Activated CD4-positive, alpha-beta T cell treated with anti-CD3 and anti-CD28 coated beads, Interleukin-2, amount 10 ng/mL, durations not matched to agents 7 days and 5 days (primary cell): ENCODE measurements at places on chromosomes 7 and 10.

GRCh38 chr10:27569946-27570345 is 65.8 kb downstream of the RAB18 start:
- DNase-seq: no peak

DNA sequence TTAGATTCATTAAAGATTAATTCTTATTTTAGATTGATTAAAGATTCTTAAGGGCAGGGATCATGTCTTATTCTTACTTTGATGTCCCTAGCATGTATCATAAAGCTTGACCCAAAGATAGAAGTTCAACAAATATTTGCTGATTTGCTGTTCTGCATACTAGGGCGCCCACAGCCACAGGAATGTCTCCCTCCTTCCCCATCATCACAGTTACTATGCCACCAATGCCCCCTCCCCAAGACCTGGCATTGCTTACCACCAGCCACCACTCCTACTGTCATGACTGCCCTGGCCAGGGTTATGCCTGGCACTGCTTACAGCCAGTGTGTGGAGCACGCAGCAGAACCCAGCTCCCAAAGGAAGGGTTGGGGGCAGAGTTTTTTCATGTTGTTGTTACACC is 86.7 kb upstream of the AGK start:
- DNase-seq: no peak

GRCh38 chr10:137031-137430 is 1.8 kb downstream of the ZMYND11 start:
- peak; percentile 41 for DNase-seq

- DNase-seq: no peak
Observed at GRCh38 chr7:22389892-22390291, 32.9 kb upstream of the RAPGEF5 start.

DNA sequence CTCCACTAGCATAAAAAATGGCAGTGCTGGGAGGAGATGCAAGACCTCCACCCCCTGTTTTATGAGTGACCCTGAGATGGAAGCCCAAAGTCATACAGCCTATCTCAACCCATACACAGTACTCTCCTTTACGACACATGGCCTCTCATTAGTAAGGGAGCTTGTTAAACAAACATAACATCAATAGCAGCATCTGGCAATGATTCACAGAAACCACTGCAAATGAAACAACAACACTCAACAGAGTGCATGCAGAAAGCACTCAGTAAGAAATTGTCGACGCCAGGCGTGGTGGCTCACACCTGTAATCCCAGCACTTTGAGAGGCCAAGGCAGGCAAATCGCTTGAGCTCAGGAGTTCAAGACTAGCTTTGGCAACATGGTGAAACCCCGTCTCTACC is 27.5 kb upstream of the FIGNL1 start:
- no peak for DNase-seq

- no peak for DNase-seq
Observed at GRCh38 chr7:155569681-155570080, 23.3 kb upstream of the CNPY1 start.

DNA sequence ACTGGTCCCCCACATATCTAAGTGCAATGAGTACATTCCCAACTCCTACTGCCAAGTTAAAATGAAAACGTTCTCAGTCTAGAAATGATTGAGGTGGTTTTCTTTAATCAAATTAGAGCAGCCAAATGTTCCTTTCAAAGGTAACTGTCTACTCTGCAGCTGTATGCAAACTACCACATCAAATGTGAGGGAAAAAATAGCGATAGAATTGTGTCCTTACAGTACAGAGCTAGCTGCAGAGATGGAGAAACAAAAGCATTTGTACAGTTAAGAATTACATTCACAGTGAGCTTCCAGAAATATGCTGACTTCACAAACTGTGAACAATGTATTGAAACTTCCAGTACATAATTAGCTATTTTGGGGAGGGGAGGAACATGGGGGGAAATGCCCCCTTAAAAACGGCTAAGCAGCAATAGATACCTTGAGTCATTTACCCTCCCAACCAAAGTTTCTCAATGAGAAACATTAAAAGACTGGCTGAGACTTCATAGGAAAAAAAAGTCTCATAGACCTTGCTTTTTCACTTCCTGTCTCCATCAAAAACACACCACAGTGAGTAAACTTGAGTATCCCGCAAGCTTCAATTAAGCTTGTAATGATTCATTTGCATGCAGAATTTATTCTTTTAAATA is 22.9 kb downstream of the CDK6 start:
- peak; percentile 10 for DNase-seq

DNA sequence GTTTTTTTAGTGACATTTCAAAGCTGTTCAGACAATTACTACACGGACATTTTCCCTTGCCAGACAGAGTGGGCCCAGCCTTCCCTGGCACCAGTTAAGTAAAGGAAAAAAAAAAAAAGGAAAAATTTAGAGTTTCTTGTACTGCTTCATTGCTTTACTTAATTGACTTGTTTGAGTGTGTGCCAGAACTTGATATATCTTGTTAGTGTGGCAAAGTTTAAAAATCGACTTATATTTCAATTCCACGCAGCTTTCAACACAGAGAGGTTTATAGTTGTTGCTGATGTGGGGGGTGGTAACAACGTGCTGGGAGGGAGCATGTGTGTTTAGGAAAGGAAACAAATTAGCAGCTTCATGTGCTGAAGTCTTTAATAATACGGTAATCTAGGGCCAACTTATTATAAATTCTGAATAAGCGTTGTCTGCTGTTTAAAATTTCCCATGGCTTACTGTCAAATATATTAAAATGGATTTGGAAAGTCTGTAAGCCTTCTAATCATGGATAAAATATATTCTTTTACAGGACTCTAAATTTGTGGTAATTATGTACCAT is 1104.6 kb downstream of the SORCS3 start:
- DNase-seq: no peak

DNA sequence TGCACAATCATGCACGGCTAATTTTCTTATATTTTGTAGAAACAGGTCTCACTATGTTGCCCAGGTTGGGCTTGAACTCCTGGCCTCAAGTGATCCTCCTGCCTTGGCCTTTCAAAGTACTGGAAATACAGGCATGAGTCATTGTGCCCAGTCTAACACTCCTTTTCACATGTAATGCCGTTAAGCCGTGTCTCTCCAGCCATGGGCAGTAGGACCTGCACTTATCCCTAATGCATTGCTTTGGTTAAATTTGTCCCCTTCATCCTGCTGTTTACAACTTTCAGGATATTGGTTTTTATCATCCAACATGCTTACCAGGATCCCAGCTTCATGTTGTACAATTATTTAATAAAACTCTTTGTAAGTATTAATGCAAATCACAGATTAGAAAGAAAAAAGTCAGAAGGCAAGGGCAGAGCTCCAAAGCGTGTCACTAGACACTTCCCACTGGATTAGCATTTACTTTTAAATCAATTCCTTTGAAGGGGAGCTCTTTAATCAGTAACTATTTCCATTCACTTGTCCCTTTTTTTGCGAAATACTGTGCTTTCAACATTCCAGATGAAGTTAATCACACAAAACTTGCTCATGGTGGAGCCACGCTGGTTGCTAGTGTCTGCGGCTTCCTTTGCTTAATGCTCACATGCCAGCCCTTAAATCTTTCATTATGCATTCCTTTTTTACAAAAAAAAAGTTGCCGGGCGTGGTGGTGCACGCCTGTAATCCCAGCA is 256.0 kb upstream of the AUTS2 start:
- no peak for DNase-seq

- DNase-seq: no peak
Observed at GRCh38 chr7:124130-124949, 68.0 kb upstream of the FAM20C start.

DNA sequence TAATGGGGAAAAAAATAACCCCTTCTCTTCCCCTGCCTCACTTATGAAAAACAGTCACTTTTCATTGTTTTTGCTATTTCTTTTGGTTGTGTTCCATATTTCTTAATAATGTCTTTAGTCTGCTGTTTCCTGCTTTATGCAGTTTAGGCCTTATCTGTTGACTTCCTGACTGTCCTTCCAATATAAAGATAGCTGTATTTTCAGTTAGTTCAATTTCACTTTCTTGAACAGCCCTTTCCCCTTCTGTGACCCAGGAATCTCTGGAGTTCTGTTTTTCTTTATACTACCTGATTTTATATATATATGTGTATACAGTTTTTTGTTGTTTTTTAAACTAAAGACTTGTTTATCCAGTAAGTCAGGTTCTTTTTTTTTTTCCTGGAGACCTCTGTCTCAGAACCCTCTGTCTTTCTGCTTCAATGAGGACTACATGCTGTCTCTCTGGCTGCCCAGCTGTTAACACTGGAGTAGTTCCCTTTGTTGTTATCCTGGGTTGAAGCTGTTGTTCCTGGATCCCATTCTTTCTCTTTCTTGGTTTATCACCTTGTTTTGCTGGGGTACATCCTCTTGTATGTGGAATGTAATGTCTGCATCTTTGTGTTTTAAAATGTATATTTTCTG is 87.2 kb downstream of the GSDME start:
- no peak for DNase-seq

- peak; percentile 4 for DNase-seq
Observed at GRCh38 chr10:6054884-6055283, 7.3 kb downstream of the IL2RA start.

DNA sequence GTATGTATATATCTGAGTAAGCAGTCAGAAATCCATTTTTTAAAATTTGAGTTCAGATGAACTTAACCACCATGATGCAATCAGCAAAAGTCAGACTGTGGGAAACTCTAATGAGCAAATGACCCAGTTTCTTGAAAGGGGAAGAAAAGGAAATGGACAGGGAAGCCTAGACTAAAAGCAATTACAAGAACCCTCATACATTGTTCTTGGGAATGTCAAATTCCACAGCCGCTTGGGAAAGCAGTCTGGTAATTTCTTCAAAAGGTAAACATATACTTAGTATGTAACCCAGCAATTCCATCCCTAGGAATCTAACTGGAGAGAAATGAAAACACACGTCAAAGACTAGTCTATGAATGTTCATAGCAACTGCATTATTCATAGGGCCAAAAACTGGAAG is 16.4 kb upstream of the FOXK1 start:
- DNase-seq: no peak

DNA sequence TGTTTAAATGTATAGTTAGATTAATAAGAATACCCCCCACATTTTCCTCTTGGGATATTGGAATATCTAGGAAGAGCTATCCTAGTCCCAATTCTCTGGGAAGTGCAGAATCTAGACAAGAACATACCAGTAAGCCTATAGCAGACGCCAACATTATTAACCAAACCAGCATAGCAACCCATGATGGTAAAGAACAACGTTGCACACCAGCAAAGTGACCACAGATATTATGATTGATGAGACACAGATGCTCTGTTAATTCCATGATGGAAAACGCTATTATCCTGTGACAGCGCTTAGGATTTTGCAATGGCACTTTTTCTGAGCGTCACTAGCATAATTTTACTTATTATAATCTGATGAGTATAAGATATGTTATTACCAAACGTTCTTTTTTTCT is 603.1 kb upstream of the PCDH15 start:
- DNase-seq: no peak
